ENCODE measurements at places on chromosomes 6 and 20.
A peak's percentile ranks its signal among the peaks of the same experiment; 100 is the strongest.

GRCh38 chr20:6819599-6819998 lies 52.1 kb downstream of the BMP2 start:
- DNase-seq = no peak

- DNase-seq = no peak
Measured at GRCh38 chr6:24680582-24680981, 13.7 kb downstream of the ACOT13 start.

- no peak for DNase-seq
Measured at GRCh38 chr6:150717419-150717818, 117.7 kb downstream of the PLEKHG1 start.

DNA sequence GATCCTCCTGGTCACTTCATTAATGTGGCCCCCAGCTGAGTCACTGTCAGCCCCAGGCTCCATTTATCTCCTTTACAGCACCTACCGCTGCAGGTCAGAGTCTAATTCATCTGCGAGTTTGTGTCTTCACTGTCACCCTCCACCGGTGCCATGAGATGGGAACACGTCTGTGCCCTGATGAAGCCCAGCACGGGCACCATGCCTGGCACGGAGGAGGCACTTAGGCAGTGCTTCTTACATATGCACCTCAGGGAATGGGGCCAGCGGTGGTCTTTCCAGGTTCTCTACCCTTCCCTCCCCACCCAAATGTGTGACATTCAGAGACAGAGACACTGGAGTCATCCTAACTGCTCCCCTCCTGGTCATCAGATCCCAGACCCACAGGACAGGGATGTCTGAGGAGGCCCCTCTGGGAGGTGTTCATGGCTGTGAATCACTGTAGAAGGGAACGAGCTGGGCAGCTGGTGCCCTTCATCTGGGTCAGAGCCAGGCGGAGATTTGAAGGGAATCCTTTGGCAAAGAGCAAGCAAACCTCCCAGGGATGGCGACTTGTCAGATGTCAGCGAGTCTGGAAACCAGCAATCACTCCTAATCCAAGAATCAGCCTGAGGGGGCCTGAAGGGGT lies 364.6 kb downstream of the PREX1 start:
- no peak for DNase-seq

DNA sequence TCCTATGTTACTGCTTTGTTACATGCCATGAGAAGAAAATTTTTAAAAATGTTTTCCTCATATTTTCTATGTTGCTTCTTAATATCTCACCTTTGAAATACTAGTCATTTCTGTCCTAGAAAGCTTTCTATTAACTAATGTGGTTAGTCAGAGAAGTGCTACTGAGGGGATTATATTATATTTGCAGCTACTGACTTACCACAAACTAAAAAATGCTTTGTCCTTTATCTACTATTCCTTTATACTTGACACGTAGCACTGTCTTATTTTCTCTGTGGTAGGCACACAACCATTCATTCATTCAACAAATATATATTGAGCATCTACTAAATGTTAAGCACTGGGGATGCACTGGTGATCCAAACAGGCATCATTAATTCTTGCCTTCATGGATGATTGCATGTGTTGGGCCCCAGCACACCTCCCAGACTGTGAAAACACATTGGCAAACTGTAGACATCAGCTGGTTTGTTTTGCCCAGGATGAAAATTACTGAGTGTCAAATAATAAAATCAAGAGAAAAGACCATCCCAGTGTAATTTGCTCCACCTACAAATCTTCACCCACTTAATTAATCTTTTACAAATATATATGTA lies 10.7 kb upstream of the MLIP start:
- no peak for DNase-seq

DNA sequence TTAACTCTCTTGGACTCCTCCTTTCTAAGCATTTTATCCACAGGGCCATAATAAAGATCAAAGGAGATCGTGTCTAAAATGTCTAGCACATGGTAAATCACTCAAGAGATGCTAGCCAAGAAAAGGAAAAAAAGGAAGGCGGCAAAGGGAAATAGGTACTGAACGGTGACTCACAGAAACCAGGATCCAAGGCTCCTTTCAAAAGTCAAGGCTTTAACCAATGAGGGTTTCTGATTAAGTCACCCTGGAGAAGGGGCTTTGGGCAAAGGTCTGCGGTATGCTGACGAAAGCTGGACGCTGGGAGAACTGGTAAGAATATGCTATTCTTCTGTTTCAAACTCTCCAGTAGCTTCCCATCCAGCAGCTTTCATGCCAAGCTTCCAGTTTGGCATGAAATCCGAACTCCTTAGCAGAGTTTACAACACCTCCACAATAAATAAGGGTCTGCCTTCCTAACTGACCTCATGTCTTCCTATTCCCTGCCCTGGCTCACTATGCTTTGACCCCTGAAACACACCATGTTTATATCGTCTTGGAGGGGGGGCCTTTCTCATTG lies 1.0 kb downstream of the TOMM34 start:
- DNase-seq = no peak

GRCh38 chr6:40395066-40395697 lies 192.0 kb downstream of the LRFN2 start:
- no peak for DNase-seq

DNA sequence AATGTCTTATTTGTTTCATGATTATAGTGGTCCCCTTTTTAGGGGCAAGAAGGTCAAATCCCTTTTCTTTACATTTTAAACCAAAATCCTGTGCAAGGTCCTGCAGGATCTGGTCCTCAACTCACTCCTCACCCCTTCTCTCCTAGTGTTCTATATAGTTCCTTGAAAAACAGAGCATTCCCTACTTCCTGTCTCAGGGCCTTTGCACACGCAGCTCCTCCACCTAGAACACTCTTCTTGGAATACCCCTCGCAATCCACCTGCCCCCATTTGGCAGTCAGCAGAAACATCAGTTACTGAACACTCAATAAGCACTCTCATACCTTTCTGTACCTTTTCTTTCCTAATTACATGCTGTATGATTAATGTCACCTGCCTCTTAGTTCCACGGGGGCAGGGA lies 3.2 kb upstream of the ATP5F1E start:
- no peak for DNase-seq

DNA sequence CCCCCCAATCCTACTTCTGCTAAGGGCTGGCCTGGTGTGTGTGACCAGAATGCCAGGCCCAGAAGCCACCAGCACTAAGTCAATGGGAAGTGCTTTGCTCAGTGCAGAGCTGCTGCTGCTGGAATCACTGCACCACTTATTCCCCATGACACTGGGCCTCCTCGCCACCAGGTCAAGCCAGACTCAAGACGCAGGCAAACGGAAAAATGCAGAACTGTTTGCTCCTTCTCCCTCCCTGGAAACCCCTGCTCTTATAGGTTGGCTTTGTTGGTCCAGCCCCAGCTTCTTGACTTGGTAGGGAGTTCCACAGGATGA lies 121.9 kb downstream of the PHACTR3 start:
- DNase-seq = no peak

GRCh38 chr6:28258877-28259777 lies at the start of gene NKAPL:
Gene NKAPL, plus strand, starts transcription at chr6:28259297. Its CDS starts 75 bp downstream, at chr6:28259372.
- DNase-seq = peak; percentile 74

- DNase-seq = no peak
Measured at GRCh38 chr6:143701349-143702234, 23.8 kb downstream of the PHACTR2 start.

- no peak for DNase-seq
Measured at GRCh38 chr6:32069460-32069859, 31.2 kb downstream of the CYP21A2 start.

DNA sequence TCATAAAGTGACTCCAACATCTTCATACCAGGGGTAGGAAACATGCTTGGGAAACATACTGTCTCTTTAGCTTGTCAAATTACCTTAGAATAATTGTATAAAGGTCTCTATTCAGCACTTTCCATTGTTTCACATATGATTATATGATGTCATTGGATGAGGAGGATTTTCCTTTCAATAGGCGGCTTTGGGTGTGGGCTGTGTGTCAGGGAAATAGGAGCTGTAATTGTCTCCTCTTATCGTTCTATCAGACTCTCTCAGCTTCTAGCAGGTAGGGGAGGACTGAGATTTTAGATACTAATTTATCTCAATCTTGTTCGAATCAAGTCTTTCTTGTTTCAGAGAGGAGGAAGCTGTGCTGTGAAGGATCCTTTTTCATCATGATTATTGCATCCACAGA lies 179.4 kb upstream of the OLIG3 start:
- no peak for DNase-seq

DNA sequence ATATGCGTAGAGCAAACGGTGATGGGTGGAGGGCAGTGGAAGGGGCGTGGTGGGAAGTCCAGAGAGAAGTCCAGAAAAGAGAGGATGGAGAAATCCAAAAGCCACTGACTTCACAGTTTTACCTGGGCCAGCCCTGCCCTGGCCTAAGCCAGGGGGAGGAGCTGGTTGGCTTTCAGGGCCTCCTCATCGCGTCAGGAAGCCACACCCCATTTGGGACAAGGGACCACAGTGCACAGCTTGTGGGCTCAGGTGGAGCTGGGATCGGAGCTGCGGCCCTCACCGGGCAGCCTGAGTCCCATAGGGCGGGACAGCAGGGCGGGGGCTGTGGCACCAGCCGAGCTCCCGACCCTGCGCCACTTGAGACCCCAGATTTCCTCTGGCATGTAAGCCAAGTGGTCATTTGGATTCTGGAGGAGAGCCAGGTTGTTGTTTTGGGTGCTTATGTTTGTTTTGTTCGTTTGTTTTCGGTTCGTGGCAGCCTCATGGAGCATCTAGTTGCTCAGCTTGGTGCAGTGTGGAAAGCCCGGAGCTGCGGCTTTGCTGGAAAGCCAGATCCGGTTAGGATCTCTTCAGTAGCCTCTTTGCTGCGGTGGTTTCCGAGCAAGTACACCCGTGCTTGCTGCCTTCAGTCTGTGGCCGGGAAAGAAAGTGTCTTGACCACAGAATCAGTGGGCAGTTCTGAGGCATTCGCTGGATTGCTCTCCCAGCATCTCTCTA lies 42.2 kb downstream of the RIOK1 start:
- no peak for DNase-seq
